ENCODE measurements at places on chromosomes 12 and 14.

DNA sequence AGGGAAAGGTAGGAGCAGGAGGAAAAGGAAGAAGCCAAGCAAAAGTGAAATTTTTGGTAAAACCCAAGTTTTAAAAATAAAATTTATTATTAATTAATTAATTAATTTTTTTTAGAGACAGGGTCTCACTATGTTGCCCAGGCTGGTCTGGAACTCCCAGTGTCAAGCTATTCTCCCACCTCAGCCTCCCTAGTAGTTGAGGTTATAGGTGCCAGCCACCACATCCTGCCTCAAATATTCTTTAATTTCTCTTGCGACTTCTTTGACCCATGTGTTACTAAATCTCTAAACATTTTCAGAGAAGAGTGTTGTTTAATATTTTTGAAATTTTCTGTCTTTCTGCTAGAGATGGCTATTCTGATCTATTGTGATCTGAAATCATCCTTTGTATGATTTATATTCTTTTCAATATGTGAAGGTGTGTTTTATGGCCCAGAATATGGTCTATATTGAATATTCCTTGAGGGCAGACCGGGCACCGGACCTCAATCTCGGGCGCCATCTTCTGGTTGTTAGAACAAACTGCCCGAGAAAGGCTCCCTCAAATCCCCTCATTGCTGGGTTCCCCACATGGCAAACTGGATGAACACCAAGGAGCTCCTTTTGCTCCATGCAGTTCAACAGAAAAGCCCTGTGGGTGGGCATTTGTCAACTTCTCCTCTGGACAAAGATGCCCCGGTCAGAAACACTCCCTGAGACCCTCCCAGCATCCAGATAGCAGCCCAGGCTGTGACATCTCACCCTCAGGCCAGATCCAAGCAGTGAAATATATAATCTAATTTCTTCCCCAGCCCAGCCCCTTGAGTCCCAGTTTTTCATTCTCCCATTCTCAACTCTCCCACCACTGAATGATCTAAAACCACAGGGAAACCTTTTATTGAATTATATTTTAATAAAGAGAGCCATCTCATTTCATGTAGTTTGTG is 110.5 kb downstream of the ASCL4 start:
- DNase-seq, result peak; percentile 82

GRCh38 chr12:43692064-43692463 is 66.5 kb downstream of the PUS7L start:
- no peak for DNase-seq

GRCh38 chr14:95043732-95044462 is 113.4 kb downstream of the DICER1 start:
- no peak for DNase-seq

- no peak for DNase-seq
Measured at GRCh38 chr12:113186033-113186365, 478 bp downstream of the RITA1 start.

DNA sequence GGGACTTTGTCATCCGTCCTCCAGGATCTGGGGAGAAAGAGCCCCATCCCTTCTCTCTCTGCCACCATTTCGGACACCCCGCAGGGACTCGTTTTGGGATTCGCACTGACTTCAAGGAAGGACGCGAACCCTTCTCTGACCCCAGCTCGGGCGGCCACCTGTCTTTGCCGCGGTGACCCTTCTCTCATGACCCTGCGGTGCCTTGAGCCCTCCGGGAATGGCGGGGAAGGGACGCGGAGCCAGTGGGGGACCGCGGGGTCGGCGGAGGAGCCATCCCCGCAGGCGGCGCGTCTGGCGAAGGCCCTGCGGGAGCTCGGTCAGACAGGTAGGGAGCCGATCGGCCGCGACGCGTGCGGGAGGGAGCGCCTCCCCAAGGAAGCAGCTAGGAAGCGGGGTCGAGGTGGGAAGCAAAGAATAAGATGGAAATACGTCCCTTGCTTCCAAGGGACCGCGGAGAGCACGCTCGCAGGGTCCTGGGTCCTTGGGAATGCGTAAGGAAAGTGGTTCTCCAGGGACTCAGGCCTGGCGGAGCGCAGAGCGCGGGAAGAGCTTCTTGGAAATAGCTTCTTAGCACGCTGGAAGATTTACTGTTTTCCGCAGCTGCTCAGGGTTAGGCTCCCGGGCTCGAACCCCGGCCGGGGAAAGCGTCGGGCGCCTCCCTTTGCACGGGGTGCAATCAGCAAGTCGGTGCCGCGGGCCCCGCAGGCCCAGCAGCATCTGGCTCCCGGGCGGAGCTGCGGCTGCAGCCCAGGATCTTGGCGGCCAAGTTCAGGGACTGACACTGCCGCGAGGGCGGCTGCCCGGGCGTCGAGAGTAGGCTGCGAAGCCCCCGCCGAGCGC is 457 bp downstream of the SOCS2 start:
- DNase-seq, result no peak

DNA sequence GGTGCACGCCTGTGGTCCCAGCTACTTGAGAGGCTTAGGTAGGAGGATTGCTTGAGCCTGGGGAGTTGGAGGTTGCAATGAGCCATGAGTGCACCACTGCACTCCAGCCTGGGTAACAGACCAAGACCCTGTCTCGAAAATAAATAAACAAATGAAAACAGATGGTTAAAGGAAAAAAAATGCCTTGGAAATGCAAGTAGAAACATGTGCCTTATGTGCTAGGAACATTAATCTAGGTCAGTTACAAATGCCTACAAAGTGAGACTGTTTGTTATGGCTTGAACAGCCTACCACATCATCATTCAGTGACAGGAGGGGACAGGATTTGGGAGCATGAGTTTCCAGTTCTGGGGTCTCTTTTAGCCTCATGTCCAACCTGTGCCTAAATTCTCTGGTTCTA is 52.4 kb upstream of the BCAT1 start:
- no peak for DNase-seq

DNA sequence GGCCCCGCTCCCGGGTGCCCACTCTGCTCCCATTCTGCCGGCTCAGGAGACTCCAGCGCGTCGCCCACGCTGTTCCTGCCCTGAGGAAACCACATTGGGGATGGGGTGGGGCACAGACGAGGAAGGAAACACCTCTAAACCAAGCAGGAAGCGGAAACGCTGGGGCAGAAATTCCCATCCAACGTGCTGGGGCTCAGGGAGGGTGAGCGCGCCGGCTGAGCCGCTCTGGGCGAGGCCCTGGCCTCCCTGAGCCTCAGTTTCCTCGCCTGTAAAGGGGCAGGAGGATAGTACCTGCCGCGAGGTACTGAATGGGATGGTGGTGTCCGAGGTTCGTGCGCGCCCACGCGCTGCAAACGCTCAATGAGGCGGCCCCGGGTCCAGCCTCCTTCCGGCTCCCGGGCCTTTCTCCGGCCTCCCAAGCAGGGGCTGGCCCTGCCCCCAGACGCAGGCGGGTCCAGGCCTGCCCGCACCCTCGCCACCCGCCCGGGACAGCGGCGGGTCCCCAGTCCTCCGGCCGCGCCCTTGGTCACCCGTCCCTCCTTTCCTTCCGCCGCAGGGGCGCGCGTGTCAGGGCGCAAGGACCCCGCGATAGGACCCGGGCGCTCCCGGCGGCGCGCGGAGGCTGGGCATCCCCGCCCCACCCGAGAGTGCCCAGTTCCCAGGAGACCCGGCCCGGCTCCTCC is 673 bp downstream of the BEGAIN start:
- peak; percentile 49 for DNase-seq

GRCh38 chr14:89377544-89377943 is 39.5 kb downstream of the FOXN3 start:
- no peak for DNase-seq

DNA sequence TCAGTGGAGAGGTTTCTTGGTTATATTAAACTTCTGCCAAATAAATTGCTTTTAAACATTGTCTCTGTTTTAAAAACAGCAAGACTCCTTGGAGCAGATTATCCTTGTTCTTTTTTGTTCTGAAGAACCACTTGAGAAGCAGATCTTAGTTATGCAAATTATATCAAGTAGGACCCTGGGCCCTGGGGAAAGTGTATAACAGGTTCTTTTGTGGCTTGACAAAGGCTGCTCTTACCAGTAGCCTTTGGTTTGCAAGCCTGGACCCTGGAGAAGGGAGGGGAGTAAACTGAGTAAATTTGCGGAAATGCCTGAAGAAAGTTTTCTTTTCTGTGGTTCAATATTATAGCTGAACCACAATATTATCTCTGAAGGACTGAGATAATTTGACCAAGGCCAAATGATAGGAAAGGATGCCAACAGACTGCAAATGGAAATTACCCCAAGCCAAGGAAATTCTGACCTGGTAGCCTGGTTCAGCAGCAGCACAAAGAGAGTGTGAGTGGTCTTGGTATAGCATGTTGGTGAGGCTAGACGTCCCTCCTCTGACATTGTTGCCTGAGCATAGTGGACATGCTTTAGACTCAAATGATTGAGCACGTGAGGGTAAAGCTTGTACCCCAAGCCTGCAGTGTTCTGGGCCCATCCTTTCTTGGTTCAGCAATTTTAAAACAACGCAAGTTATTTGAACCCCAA is 30.4 kb upstream of the SIX1 start:
- DNase-seq, result no peak

Measured in inflammatory macrophage treated with lipopolysaccharide for 1 hour (primary cell).